ENCODE measurements at places on chromosomes 3 and 15.

- DNase-seq, result no peak
Measured at GRCh38 chr15:48759921-48760320, 50.9 kb downstream of the CEP152 start.

GRCh38 chr3:100706365-100706764 lies 2.9 kb upstream of the TFG start:
- peak; percentile 27 for DNase-seq

DNA sequence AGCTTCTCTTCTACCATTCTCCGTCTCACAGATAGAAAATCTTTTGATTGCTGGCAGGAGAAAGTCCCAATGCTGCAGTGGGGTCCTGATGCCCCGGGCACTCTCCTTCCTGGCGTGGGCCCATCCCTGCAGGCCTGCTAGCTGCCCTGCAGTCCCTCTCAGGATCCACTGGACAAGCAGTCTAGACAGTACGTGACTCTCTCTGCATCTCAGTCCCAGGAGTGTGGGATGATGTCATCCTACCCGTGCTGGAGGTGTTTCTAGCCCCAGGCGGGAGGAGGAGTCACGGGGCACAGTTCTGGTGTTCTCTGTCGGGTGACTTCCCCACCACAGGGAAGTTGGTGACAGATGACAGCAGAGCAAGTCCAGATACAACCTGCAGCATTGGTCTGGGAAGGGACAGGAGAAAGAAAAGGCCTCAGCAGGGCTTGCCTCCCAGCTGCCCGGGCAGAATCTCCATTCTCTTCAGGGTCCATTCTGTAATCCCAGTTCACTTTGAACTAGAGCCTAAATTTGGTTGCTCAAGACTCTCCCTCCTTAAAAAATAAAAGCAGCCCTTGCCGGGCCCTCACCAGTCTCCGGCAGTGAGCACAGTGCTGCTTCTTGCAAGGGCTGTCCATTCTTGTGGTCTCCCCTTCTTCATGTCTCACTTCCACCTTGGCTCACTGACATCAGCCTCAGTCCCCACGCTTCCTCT lies 30.6 kb downstream of the SLC28A1 start:
- peak; percentile 63 for DNase-seq

DNA sequence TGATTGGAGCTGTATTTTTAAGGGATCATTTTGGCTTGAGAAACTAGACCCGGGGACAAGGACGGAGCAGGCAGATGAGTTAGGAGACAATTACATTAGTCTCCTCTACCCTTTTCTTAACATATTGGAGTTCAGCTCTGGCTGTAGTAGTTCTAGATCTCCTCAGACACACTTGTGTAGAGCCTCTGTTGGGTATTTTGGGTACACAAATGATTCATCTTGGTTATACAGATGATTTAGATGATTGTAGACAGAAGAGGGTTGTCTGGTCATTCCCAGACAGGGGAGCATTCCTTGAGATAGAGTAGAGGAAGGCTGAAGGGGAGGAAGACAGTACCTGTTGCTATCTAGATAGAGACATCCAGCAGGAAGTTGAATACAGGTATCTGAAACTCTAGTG lies 43.4 kb downstream of the CD86 start:
- no peak for DNase-seq

DNA sequence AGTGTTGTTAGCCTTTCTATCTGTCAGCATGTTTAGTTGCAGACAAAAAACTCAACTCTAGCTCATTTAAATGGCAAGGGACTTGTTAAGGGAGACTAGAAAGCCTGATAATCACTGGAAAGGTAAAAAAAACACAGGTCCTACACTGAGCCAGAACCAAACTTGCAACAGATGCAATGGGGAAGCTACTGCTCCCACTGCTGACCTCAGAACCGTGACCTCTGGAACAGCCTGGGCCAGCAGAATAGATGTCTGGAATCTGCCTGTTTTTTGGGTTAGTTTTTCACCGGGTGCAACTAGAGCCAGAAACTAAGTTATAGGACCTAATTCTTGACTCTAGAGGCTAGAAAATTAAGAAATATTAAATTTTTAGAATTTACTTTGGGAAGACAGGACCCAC lies 32.5 kb upstream of the ARL14 start:
- DNase-seq, result no peak

GRCh38 chr3:183224180-183224970 lies 28.7 kb upstream of the B3GNT5 start:
- DNase-seq, result no peak

DNA sequence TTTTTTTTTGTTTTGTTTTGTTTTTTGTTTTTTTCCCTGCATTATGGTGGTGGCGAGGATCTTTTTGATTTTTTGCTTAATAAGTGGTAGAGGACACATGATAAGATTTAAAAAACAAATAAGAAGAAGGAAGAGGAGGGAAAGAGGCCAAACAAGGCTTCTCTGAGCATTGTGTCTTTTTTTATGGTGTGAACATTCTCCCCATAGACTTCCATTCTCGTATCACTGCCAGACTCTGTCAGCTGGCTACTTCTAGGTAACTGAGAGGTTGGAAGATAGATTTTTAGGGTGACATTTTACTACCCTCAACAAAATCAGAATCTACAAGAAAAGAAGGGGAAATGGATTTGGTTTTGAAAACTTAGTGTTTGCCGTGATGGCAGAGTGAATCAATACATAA lies 3.8 kb downstream of the NLGN1 start:
- DNase-seq, result no peak

GRCh38 chr3:99630815-99631214 lies 7.6 kb upstream of the COL8A1 start:
- no peak for DNase-seq

GRCh38 chr3:41265011-41265545 lies 65.8 kb downstream of the CTNNB1 start:
- DNase-seq, result no peak

GRCh38 chr3:187066228-187066995 lies 72.9 kb downstream of the RPL39L start:
- DNase-seq, result peak; percentile 40

- no peak for DNase-seq
Measured at GRCh38 chr15:99477791-99478471, 87.9 kb upstream of the MEF2A start.

GRCh38 chr3:52522651-52523251 lies 10.9 kb downstream of the NT5DC2 start:
- DNase-seq, result no peak

GRCh38 chr15:74340150-74340549 lies 27.3 kb downstream of the CYP11A1 start:
- peak; percentile 24 for DNase-seq

- no peak for DNase-seq
Measured at GRCh38 chr3:189108067-189108466, 63.7 kb upstream of the TPRG1 start.

DNA sequence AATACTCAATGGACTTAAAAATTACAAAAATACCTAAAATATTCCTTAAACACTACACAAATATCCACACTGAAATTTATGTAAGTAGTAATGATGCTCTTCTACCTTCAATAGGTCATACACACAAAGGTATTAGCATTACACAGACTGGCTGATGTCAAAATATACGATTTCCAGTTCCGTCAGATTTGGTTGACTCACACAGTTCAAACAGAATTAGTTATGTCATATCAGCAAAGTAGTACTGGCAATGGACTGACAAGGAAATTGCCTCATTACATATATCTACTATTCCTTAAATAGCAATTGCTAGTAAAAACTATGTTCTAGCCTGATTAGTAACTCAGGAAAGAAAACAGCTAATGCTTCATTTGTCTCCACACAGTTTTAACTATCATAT lies 70.8 kb downstream of the ADAM10 start:
- DNase-seq, result no peak

DNA sequence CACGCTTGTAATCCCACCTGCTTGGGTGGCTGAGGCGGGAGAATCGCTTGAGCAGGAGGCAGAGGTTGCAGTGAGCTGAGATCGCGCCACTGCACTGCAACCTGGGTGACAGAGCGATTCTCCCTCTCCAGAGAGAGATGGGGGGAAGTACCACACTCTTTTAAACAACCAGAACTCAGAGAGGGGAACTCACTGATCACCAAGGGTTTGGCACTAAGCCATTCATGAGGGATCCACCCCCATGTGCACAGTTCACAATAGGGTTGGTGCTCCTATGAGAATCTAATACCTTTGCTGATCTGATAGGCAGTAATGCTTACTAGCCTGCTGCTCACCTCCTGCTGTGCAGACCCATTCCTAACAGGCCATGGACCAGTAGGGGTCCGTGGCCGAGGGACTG lies 51.6 kb downstream of the QTRT2 start:
- no peak for DNase-seq

DNA sequence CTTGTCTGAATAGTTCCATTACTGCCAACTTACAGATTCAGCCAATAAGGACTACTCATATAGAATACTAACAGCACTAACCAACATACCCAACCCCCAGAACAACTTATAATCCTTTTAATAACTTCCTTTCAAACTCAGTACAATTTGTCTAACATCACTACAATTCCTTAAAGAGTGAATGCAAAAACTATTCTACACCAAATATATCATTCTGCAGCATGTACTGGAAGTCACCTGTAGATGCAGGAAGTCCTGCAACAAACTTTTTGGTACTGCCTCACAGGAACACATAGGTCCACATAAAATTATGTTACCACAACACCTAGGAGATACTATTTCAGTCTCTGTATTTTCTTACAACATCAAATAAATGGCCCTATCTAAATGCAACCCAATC lies 2.1 kb downstream of the CCNL1 start:
- no peak for DNase-seq

DNA sequence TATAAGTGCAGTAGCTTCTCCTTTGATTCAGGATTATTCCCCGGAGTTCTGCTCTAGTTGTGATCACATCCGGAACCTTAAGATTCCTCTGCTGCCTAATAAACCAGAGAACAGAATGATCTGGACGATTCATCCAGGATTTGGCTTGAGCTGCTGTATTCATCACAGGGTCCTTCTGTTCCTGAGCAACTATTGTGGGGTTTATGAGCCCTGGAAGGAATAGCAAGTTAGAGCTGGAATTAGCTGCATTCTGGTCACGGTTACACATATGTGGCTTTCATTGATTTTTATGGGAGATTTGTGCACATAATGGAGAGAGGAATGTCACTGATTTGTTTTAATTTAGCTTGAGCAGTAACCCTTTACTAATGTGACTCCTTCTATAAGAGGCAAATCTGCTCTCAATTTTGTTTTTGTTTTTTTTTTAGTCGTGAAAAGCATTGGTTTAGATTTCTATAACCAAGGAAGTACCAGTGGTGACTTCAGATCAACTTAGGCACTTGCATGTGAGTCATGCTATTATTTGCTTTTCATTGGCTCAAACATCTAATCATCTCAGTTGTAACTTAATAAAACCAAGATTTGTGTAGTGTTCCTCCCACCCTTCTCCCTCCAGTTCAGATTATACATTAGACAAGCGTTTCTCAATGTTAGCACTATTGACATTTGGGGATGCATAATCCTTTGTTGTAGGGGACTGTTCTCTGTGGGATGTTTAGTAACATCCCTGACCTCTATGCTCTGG lies 148.5 kb downstream of the OTOL1 start:
- no peak for DNase-seq

DNA sequence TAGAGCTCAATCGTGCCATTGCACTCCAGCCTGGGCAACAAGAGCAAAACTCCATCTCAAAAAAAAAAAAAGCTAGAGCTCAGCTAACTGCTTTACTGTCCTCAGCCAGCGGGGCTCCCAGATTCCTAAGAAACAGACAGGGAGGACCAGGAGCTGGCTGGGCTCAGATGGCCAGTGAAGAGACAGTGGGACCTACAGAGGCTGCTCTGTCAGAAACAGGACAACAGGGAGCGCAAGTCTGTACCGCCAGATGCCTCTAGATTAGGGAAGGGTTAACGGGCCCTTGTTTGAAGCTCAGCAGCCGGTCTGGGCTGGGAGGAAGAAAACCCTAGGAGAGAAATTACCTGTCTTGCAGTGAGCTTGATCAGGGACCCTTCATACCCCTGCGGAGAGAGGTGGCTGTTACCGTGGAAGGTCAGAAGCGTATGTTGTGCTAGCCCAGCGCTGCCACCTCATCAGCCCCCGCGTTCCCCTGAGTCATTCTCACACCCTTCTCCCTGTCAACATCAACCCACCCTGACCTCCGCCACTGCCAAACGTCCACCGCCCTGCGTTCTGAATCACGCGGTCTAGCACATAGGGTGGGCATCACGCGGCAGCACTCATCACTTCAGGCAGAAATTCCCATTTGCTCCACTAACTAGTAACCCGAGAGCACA lies 25.3 kb downstream of the RBPMS2 start:
- no peak for DNase-seq

- DNase-seq, result no peak
Measured at GRCh38 chr3:153679714-153680113, 441.5 kb upstream of the ARHGEF26 start.

DNA sequence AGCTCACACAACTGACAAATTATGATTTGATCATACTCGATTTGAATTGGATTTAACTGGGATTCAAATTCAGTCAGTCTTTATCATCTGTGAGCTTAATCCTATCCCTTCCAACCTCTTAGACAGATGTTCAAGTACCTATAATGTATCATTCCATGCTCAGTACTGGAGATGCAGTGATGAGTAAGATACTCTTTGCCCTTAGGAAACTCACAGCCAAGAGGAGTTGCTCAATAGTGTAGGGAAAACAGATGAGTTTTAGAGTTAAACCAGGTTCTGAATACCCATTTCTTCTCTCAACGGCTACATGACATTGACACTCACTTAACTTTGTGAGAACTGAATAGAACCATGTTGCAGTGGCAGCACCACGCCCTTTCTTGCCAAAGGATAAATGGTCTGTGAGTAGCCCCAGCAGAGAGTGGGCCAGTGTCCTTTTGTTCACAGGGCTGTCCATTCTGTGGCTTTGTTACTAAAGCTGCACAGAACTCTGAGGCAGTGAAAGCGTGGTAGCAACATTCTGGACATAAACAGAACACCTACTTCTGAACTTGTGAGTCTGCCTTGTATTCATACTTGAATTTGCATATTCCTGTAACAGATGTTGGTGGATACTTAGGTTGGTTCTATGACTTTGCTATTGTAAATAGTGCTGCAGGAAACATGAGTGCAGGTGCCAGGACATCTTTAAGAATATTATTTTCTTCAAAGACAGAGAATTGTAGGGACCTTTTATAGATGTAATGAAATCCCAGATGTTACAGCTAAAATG lies 91.6 kb downstream of the RASA2 start:
- no peak for DNase-seq

- no peak for DNase-seq
Measured at GRCh38 chr15:88100181-88100580, 156.4 kb downstream of the NTRK3 start.

DNA sequence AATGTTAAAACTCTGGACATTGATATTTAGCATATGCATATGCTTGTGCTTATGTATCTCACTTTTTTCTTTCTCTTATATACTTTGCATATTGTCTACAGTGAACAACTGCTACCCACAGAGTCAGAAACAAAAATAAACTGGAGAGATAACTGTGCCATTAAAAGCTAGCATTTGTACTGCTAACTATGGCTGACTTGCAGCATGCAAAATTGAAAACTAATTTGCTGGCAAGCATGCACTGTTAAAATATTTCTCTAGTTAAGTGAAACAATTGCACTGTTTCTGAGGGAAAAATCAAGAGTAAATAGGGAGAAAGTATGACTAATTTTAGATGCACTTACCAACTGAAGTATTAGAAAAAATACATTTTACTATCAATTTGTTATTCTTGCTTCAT lies 177.8 kb downstream of the CBLB start:
- no peak for DNase-seq
